Suprapubic skin (tissue), 4 donors: ENCODE measurements at places on chromosomes 5 and 9.

DNA sequence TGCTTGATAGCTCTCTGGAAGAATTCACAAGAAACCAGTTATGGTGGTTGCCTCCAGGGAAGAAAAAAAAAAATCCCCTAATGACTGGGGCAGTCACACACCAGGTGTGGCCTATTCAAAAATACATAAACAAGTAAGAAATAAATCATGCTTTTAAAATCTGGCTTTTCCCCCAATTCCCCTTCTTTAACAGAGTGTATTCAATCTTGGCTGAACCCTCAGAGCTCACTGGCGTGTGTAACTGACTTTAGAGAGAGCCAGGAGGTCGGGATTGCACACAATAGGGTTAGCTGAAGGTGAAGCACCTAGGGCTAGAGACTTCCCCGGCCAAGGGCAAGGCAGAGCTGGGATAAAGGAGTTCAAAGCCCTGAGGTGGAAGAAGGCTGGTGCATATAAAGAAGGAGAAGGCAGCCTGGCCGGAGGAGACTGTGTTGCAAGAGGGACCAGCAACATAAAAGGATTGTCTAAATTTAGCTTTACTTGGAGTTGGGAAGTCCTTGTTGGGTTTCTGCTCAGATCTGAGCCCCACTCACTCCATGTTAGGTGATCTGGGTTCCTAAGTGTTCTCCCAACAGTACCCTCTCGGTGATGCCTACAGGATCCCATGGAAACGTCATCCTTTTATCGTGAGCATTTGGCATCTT, 19.7 kb downstream of the FNBP1 start:
- DNase-seq, result no peak

DNA sequence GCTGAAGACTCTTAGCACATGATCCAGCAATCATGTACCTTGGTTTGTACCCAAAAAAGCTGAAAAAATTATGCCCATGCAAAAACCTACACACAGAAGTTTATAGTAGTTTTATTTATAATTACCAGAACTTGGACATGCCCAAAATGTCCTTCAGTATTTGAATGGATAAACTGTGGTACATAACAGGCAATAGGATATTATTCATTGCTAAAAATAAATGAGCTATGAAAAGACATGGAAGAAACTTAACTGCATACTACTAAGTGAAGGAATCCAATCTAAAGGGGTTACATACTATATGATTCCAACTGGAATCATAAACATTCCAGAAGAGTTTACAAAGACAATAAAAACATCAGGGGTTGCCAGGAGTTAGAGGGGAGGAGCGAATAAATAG, 25.6 kb downstream of the FBXL17 start:
- no peak for DNase-seq

DNA sequence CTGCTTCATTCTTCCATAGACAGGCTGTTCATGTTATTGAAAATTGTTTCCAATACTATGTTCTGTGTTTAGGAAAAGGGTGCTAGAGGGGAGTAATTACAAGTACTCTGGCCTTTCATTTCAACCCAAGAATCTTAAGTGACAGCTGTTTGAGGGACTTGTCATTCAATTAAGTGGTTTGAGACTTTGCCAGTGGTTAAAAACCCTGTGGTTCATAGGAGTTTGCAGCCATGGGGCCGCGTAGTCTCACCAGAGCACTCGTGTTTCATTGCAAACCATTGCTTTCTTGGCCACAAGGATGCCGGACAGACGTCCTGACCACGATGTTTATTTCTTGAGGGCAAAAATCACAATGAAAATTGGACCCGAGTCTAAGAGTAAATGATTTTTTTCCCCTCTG, 248.8 kb downstream of the NNT start:
- DNase-seq, result no peak

DNA sequence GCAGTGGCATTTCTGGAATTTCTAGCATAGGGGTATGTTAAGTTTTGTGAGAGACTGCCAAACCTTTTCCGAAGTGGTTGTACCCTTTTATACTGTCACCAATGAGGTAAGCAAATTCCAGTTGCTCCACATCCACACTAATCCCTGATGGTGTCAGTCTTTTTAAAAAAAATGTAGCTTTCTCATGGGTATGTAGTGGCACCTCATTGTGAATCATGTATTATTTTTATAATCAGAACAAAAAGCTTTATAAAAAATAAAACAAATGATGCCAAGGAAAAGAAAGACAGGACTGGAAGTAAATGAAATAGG, 93.4 kb upstream of the CLINT1 start:
- DNase-seq, result no peak

DNA sequence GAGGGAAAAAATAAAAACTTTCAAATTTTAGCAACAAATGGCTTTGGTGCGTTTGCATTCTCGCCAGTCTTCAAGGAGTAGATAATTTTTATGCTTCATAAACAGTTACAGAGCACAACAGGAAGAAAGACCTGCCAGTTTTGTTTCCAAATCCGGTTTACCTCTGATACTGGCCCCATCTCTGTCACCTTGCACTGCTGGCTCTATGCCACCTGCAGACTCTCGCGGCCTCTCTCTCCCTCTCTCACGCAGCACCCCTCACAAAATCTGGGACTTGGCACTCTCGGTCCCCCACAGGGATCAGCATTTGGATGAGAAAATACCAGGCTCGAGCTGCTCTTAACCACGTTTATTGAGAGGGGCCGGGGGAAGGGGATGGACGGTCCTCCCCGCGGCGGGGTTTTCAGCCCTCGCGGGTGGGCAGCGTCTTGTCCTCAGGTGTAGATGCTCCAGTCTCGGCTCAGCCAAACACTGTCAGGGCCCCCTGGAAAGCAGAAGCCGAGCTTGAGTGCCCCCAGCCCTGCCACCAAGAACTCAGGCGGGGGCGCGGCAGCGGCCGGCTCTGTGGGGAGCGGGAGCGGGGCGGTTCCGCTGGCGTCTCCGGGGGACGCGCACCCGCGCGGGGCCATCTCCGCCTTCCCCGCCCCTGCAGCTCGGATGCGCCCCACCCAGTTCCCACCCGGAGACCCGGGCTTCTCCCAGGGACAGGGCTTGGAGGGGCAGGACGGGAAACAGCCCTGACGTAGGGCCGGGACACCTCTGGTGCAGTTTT, 1.3 kb downstream of the SCGB3A1 start:
- DNase-seq, result no peak

GRCh38 chr5:60271517-60271916, 378.0 kb upstream of the PDE4D start:
- no peak for DNase-seq

GRCh38 chr9:112496074-112496722, 9.6 kb downstream of the KIAA1958 start:
- no peak for DNase-seq

GRCh38 chr9:131399972-131400371, 6.1 kb downstream of the PRRC2B start:
- no peak for DNase-seq

GRCh38 chr5:124025306-124025845, 513.4 kb downstream of the CSNK1G3 start:
- DNase-seq, result no peak

DNA sequence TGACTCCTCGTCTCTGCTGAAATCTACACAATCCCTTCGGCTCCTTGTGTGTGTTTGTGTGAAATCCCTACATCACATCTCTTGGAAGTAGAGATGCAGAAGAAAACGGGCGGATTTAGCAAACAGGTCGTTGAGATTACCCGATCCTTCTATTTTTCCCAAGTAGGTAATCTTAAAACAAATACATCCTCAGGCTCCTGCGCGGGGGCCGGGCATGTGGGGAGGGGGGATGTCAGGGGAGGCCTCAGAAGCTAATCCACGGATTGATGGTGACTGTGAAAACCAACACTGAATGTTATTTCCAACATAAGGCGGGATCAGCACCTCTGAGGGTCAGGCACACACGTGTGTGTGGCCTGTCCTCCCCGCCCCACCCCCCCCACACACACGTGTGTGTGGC, 137.8 kb downstream of the ROR2 start:
- no peak for DNase-seq

DNA sequence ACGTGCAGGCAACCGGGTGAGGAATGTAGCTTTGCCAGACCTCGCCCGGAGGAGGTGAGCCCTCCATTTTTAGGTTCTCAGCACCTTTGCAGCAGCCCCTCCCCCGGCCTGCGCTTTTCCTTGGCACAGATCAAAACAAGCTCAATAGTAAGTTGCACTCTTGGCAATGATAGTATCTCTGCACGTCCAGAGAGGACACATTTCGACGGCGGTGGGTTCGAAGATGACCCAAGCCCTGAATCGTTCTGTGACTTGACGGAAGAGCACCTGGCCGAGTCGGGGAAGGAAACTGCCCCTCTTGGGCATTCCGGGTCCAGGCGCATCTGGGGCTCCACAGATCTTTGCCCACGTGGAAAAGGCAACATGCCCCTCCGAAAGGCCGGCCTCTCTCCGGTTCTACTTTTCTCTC, 904 bp downstream of the GDNF start:
- no peak for DNase-seq

- no peak for DNase-seq
Measured at GRCh38 chr5:75460942-75461610, 50.4 kb downstream of the CERT1 start.

GRCh38 chr5:148969291-148969690, 93.6 kb downstream of the SH3TC2 start:
- DNase-seq, result no peak

GRCh38 chr9:36949466-36949865, 84.6 kb downstream of the PAX5 start:
- no peak for DNase-seq

GRCh38 chr9:107127608-107128007, 155.5 kb upstream of the RAD23B start:
- DNase-seq, result no peak

- DNase-seq, result no peak
Measured at GRCh38 chr5:14102666-14103065, 40.5 kb upstream of the TRIO start.

- no peak for DNase-seq
Measured at GRCh38 chr9:97321691-97322090, 14.2 kb downstream of the CCDC180 start.

GRCh38 chr9:132880324-132880661, 1.6 kb downstream of the SPACA9 start:
- DNase-seq, result no peak

- DNase-seq, result no peak
Measured at GRCh38 chr9:69342769-69343168, 17.8 kb downstream of the ENTREP1 start.

DNA sequence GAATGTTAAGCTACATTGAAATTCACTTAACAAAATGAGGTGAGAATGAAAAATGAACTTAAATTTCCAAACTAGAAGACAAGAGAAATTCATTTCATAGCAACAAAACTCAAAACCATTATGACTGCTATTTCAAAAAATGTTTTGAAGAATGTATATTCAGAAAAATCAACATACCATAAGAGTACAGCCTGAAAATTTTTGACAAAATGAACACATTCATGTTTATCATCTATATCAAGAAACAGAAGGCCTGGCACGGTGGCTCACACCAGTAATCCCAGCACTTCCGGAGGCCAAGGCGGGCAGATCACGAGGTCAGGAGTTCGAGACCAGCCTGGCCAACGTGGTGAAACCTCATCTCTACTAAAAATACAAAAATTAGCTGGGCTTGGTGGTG, 4.2 kb upstream of the IL6ST start:
- DNase-seq, result no peak

- no peak for DNase-seq
Measured at GRCh38 chr9:79127661-79128060, 444.1 kb upstream of the TLE4 start.

DNA sequence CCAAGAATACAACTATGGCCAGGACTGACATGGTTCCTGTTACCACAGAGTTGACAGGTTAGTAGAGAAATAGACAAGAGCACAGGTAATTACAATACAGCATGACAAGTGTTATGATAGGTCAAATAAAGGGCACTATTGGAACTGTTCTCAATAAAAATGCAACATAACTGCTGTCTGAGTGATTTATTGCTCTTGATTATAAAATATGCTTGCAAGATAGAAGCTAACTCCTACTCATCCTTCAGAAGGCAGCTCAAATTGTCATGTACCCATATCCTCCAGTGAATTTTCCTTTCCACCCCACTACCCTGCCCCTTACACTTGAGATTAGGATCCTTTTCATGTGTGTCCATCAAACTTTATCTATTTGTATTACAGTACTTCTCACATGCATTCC, 35.1 kb upstream of the ATG10 start:
- DNase-seq, result no peak

GRCh38 chr9:136305804-136306203, 1.9 kb upstream of the CCDC187 start:
- no peak for DNase-seq

DNA sequence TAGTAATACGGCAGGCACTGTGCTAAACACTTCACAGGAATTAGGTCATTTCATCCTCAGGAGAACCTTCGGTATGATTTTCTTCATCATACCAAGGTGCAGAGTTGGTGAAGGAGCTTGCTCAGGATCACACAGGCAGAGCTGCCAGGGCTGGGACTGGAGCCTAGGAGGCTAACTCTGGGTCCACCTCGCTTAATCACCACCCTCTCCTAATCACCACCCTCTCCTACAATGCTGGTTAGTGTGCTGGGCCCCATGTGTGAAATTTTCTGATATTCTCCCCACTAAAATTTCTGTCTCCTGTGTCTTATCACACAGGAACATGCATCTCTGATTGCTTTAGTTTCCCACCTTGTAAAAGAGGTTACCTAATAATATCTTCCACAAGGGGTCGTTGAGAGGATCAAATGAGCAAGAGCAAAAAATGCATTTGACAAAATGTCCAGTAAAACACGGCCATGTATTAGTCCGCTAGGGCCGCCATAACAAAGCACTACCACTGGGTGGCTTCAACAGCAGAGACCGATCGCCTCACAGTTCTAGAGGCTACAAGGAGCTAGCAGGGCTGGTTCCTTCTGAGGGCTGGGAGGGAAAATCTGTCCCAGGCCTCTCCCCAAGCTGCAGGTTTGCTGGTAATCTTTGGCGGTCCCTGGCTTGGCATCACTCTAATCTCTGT, 128.2 kb upstream of the NFIB start:
- no peak for DNase-seq

DNA sequence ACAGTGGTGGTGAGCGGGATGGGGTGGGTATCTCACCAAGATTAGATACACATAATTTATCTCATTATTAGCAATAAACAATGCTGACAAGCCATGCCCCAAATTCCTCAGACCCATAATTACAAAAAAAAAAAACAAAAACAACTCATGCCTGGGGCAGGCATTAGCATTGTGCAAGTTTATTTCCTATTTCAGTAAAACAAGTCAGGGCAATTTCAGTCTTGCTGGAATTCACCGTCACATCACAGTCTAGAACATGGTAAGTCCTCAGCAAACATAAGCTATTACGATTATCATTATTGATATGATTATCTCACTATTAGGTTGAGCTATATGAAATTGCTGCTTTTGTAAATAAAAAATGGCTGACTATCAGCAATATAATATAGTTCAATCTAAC, 57.5 kb upstream of the GNAQ start:
- DNase-seq, result no peak

DNA sequence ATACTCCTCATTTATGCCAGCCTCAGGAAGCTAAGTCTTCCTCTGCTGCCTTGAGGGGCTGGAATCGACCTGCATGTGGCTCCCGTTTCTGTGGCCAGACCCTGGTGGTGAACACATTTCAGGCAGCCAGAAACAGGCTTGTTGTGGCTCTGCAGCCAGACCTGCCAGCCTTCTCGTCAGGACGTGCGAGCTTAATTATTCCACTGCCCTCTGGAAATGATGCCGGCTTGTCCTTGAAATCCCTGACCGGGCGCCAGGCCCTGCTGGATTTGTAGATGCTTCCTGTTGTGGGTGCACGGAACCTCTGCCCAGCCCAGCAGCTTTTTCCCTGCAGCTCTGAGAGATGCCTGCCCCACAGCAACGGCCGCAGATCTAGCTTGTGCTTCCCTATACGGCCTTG, 41.6 kb downstream of the PDZD2 start:
- DNase-seq, result no peak

GRCh38 chr5:171534043-171534895, 114.8 kb downstream of the FGF18 start:
- no peak for DNase-seq
